ENCODE measurements at places on chromosomes 11 and 22.

- H3K4me1 ChIP-seq: no peaks in the 10 kb centered on the region
- no peak for DNase-seq
- no peak overlapping the region for H3K4me3 ChIP-seq
- no peaks in the 10 kb centered on the region for H3K27me3 ChIP-seq
Observed at GRCh38 chr11:122721964-122722266, 66.4 kb downstream of the UBASH3B start.

GRCh38 chr22:25827415-25827814 is 85.4 kb downstream of the MYO18B start:
- no peak overlapping the region for H3K27ac ChIP-seq
- H3K36me3 ChIP-seq: no peaks in the 10 kb centered on the region
- no peak overlapping the region for H3K4me3 ChIP-seq
- H3K27me3 ChIP-seq: no peaks in the 10 kb centered on the region
- H3K4me1 ChIP-seq: no peaks in the 10 kb centered on the region
- DNase-seq: no peak

DNA sequence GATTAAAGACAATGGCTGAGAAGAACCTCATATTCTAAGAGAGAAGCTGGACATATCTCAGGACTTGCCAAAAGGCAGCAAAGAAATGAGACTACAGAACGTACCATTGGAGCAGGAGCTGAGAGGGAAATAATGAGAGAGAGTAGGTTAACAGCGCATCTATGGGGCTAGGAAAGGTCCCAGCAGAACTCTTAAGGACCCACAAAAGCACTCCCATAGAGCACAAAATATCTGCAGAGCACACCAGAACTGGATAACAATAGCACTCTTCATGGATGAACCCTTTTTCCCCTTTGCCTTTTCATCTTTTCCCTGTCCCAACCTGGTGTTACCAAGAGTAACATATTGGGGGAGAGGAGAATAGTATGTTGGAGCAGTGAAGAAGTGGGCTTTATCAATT is 245.8 kb downstream of the METTL15 start:
- no peak overlapping the region for H3K27ac ChIP-seq
- DNase-seq: no peak
- H3K4me1 ChIP-seq: no peaks in the 10 kb centered on the region
- no peaks in the 10 kb centered on the region for H3K36me3 ChIP-seq
- no peak overlapping the region for H3K4me3 ChIP-seq

DNA sequence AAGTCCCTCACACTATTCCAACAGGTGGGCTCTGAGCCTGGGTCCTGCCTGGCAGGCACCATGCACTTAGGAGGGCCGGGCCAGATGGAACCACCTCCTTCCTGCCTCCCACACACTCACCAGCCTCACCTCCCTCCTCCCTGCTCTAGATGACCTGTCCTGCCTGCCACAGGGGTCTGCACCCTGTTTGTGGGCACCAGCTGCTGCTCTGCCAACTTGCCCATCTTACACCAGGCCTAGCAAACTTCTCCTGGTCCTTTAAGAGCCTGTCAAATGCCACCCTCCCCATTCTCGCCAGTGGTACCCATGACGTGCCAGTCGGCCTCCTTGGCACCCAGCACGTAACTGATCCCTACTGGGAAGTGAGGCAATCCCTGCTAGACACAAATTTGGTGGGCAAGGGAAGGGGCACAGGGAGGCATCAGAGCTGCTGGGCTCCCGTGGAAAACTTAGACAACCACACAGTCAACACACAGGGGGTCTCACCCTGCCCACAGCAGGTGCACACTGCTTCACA is 3.1 kb downstream of the MOB2 start:
- H3K4me3 ChIP-seq: no peak overlapping the region
- peak overlapping the region; percentile 78 for H3K27ac ChIP-seq
- no peaks in the 10 kb centered on the region for H3K27me3 ChIP-seq
- no peaks in the 10 kb centered on the region for H3K36me3 ChIP-seq
- no peak for DNase-seq
- peaks cover 80% of the 10 kb centered on the region for H3K4me1 ChIP-seq

- H3K27me3 ChIP-seq: no peaks in the 10 kb centered on the region
- DNase-seq: no peak
- H3K4me1 ChIP-seq: no peaks in the 10 kb centered on the region
- H3K4me3 ChIP-seq: no peak overlapping the region
Observed at GRCh38 chr22:28837640-28838039, 37.3 kb upstream of the XBP1 start.

- no peak for DNase-seq
- H3K27ac ChIP-seq: no peak overlapping the region
- H3K27me3 ChIP-seq: peaks cover 29% of the 10 kb centered on the region
Observed at GRCh38 chr11:123306531-123306930, 111.5 kb upstream of the CLMP start.

- H3K27ac ChIP-seq: peak overlapping the region; percentile 98
- H3K36me3 ChIP-seq: peaks cover 27% of the 10 kb centered on the region
- peak; percentile 9 for DNase-seq
- H3K4me1 ChIP-seq: peaks cover 43% of the 10 kb centered on the region
Observed at GRCh38 chr11:34053161-34053686, 1.7 kb downstream of the CAPRIN1 start.

GRCh38 chr11:95324826-95325225 is 93.8 kb upstream of the SESN3 start:
- no peak for DNase-seq
- peaks cover 31% of the 10 kb centered on the region for H3K4me1 ChIP-seq
- no peaks in the 10 kb centered on the region for H3K27me3 ChIP-seq
- H3K4me3 ChIP-seq: no peak overlapping the region

DNA sequence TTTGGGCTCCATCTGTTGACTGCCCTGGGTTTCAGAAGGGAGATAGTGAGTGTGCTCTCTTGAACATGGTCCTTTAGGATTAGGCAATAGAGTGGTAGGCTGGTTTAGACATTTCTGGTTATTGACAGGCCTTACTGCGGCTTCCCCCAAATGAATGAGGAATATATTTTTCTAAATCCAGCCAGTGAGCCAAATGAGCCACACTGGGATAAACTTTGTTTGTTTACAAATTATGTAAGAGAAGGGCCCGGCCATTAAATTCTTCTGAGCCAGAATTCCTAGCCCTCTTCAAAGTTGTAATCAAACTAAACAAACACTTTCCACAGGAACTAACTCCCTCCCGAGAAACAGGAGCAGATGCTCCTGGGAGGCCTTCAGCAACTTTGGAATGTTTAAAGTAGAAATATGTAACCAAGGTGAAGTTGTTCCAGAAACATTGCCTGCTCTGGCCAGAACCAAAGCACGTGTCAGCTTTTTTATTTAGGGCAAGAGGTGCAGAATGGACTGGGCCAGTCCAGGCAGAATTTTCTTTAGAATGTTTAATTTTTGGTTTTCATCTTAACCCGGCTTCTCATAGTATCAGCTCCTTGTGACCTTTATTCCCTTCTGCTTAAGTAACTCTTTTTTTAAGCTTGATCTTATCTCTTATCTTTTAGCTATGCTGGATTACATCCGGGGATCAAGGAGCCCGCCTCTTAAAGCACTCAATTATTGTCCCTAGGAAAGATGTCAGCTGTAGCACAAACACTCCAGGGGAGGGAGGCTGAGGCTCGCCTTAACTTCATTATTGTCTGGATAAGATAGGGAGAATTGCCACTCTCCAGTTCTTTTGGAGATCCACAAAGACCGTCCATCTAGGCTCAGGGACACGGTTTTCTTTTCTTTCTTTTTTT is 28.7 kb downstream of the ZNRF3 start:
- H3K4me3 ChIP-seq: no peak overlapping the region
- DNase-seq: no peak
- peak overlapping the region; percentile 42 for H3K27ac ChIP-seq
- H3K27me3 ChIP-seq: no peaks in the 10 kb centered on the region
- H3K36me3 ChIP-seq: no peaks in the 10 kb centered on the region

- H3K27ac ChIP-seq: no peak overlapping the region
- H3K27me3 ChIP-seq: no peaks in the 10 kb centered on the region
- H3K4me3 ChIP-seq: no peak overlapping the region
- no peaks in the 10 kb centered on the region for H3K4me1 ChIP-seq
Observed at GRCh38 chr11:125454047-125454446, 42.0 kb downstream of the FEZ1 start.

DNA sequence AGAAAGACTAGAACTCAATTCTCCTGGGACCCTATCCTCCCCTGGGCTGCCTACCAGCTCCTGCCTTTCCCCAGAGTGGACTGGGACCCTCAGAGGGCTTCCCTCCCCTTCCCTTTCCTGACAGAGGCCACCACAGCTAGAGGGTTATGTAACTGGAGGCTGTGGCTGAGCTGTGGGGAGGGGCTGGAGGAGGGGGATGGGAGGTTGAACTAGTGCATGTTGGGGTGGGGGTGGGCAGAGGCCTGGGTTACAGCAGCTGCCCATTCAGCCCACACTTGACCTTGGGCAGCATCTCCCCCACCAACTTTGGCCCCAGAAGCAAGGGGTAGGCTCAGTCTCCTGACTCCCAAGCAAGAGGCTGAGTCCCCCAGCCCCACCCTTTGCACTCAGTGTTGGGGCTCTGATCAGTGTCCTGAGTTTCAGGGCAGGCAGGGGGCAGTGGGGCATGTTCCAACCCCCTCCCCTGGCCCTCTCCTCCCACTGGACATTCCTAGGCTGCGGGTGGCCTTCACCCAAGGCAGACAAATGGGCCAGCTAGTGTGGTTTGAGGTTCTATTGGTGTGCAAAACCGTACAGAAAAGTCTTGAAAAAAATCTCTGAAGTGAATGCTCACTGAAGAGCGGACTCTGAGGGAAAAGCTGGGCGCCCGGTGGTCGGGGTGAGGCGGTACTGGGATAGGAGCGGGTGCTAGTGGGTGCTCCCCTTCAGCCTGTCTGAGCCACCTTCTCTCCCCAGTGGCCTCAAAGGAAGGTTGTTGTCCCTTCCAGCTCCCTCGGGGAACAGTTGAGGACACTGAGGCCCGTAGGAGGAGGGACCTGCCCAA is 3.8 kb downstream of the KCNC1 start:
- H3K27ac ChIP-seq: no peak overlapping the region
- H3K27me3 ChIP-seq: peaks cover 13% of the 10 kb centered on the region
- H3K4me3 ChIP-seq: no peak overlapping the region
- DNase-seq: no peak

DNA sequence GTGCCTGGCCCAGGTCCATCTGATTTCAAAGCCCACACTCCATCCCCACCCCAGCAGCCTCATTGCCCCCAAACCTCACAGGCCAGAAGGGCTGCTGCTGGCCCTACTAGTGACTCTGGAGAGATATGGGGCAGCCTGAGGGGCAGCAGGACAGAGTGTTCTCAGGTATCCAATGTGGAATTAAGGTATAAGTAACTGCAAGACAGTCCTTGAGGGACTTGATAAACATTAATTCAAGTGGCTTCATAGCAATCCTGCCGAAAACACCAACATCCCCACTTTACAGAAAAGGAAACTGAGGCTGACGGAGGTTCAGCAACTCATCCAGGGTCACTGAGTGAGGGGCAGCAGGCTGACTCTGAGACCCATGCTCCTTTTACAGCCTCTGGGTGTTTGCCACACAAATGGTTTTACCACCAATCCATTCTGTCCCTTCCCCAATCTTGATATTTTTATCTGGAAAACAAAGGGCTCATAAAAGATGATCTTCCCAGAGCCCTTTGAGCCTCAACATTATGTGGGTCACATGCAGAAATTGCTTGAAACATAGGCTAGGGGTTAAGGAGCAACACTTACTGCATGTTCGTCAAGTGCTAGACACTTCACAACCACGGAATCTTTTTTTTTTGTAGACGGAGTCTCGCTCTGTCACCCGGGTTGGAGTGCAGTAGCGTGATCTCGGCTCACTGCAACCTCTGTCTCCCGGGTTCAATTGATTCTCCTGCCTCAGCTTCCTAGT is 2.3 kb downstream of the NIPSNAP1 start:
- no peaks in the 10 kb centered on the region for H3K27me3 ChIP-seq
- peaks cover 6% of the 10 kb centered on the region for H3K4me1 ChIP-seq
- no peak overlapping the region for H3K4me3 ChIP-seq

GRCh38 chr11:65857500-65857852 is 504 bp downstream of the CFL1 start:
- peak overlapping the region; percentile 97 for H3K27ac ChIP-seq
- no peaks in the 10 kb centered on the region for H3K27me3 ChIP-seq
- H3K4me3 ChIP-seq: peak overlapping the region; percentile 83
- H3K4me1 ChIP-seq: peaks cover 33% of the 10 kb centered on the region

GRCh38 chr22:29431986-29432385 is 6.4 kb upstream of the RFPL1 start:
- DNase-seq: no peak
- no peak overlapping the region for H3K27ac ChIP-seq
- H3K36me3 ChIP-seq: no peaks in the 10 kb centered on the region
- peaks cover 59% of the 10 kb centered on the region for H3K27me3 ChIP-seq

DNA sequence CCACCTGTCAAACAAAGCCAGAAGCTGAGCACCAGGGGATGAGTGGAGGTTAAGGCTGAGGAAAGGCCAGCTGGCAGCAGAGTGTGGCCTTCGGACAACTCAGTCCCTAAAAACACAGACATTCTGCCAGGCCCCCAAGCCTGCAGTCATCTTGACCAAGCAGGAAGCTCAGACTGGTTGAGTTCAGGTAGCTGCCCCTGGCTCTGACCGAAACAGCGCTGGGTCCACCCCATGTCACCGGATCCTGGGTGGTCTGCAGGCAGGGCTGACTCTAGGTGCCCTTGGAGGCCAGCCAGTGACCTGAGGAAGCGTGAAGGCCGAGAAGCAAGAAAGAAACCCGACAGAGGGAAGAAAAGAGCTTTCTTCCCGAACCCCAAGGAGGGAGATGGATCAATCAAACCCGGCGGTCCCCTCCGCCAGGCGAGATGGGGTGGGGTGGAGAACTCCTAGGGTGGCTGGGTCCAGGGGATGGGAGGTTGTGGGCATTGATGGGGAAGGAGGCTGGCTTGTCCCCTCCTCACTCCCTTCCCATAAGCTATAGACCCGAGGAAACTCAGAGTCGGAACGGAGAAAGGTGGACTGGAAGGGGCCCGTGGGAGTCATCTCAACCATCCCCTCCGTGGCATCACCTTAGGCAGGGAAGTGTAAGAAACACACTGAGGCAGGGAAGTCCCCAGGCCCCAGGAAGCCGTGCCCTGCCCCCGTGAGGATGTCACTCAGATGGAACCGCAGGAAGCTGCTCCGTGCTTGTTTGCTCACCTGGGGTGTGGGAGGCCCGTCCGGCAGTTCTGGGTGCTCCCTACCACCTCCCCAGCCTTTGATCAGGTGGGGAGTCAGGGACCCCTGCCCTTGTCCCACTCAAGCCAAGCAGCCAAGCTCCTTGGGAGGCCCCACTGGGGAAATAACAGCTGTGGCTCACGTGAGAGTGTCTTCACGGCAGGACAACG is 11.7 kb downstream of the CXCR5 start:
- no peak for DNase-seq
- H3K4me3 ChIP-seq: no peak overlapping the region
- no peaks in the 10 kb centered on the region for H3K27me3 ChIP-seq
- peaks cover 58% of the 10 kb centered on the region for H3K4me1 ChIP-seq
- peak overlapping the region; percentile 14 for H3K27ac ChIP-seq
- peaks cover 40% of the 10 kb centered on the region for H3K36me3 ChIP-seq

Data from esophagus squamous epithelium (tissue), 5 donors.